ENCODE measurements at places on chromosomes 1 and 21.
A peak's percentile ranks its signal among the peaks of the same experiment; 100 is the strongest.

GRCh38 chr1:209051570-209051969 lies 531.9 kb upstream of the CAMK1G start:
- DNase-seq, result no peak

DNA sequence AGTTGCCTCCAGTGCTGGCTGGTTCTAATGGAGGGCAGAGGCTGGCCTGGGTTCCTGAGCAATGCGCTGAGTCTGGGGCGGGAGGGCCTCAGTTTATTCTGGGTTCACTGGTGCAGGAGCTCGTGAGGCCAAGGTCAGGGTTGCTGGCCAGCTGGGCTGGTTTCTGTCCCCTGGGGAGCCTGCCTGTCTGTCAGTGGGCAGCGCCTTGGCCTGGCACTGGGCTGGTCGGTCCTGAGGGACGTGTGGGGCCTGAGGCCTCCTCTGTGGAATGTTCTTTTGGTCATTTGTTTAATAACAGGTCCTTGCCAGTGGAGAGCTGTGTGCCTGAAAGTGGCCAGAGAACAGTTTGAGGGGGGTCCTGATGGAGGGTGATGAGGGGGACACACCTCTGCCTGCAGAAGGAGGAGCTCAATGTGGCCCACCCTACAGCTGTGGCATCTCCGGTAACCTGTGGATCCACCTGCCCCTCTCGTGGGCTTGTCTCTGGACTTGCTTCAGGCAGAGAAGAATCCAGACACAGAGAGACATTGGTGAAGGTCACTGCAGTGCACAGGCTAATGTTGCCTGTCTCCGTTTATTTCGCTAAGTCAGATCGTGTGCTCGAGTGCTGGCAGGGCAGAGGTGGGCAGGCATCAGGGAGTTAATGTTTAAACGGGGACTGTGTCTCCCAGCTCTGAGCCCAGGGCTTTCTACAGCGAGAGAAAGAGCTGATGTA lies 34.6 kb downstream of the COQ8A start:
- peak; percentile 79 for DNase-seq

- no peak for DNase-seq
Observed at GRCh38 chr1:192081359-192081758, 76.9 kb upstream of the RGS18 start.

- no peak for DNase-seq
Observed at GRCh38 chr1:77991638-77992037, 12.8 kb upstream of the FUBP1 start.

GRCh38 chr1:161784968-161785367 lies 18.8 kb downstream of the ATF6 start:
- no peak for DNase-seq

DNA sequence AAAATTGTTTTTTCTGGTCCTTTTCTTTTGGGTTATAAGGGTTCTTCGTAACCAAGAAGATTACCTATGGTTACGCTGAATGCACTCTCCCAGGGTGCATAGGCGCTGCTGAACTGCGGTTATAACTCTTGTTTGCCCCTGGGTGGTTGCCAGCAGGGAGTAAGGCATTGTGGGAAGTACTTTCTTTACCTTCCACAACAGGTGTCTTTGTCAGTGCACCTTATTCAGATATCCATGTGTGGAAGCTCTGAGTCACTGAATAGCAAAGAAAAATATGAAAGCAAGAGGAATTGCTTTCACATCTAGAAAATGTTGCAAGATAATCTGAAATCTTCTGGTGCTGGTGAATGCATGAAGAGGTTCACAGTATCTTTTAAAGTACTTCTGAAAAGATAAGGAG lies 124.4 kb upstream of the CACYBP start:
- no peak for DNase-seq

GRCh38 chr1:29186707-29187106 lies 5.0 kb upstream of the SRSF4 start:
- DNase-seq, result no peak

DNA sequence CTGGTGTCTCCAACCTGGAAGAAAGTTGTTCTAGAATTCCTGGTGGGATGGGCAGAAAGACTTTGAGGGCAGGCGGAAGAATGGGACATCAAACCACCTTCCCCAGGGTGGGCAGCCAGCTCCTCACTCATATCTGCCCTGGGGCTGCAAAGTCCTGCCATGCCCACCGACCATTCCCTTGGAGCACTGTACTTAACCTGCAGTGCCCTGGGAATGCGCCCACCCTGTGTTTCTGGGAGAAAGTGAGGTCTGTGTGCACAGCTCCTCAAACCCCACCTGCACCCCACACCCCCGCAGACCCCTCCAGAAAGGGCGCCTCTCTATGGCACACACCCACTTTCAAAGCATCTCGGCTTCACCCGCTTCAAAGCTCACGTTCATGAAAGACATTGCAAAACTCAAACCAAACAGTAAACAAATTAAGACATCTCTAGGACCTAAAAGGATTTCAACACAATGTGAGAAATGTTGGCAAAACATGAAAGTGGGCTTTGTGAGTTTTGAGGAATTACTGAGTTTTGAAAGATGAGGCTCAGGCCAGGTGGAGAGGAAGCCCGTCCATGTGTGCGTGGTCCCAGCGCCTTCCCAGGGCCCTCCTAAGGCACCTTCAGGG lies 25.1 kb downstream of the KRTAP10-1 start:
- no peak for DNase-seq

GRCh38 chr1:233246965-233247364 lies 48.6 kb downstream of the PCNX2 start:
- no peak for DNase-seq

GRCh38 chr21:42430521-42430920 lies 26.8 kb downstream of the UBASH3A start:
- no peak for DNase-seq

GRCh38 chr1:67898033-67898726 lies 64.9 kb upstream of the GNG12 start:
- DNase-seq, result no peak

DNA sequence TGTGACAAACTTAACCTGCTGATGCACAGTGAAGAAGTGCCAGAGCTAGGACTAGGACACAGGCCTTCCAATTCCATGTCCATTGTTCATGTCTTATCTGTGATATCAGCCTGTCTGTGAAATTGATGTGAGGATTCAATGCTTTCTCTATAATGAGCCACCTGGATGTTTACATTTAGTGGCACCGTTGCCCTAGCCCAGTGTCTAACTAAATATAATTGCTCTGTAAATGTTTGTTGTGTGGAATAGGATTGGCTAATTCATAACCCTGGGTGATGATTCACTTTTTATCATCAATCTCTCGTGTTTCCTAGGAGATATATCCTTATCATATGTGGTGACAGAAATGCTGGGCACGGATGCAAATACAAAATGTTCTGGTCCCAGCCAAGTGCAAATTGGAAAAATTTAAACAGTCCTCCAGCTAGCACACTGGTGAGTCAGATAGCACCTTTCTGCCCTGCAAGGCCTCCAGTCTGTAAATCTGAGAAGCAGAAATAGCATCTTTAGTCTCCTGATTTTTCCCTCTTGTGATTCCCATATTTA lies 46.9 kb upstream of the GNG12 start:
- DNase-seq, result peak; percentile 63

DNA sequence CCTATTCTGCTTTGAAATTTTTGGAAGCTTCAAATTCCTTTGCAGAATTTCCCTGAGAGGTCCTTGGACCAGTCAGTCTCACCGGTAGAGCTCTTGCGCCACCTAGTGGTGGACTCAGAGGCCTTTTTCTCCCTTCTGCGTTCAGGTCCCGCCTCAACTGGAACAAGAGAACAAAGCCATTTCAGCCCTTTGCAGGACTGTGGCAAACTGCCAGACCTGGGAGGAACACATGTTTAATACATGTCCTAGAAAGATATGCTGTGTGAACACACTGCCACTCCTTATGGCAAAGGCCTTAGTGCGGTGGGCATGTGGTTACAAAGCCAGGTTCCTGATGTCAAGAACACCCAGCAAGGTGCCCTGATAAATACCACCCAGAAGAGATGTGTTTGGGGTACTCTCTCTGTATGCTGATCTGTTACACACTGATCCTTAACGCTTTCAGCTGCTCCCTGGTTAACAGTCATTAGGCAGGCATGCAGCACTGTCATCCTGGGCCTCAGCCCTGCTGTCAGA lies 82.2 kb upstream of the SSX2IP start:
- peak; percentile 83 for DNase-seq

- DNase-seq, result no peak
Observed at GRCh38 chr1:15492596-15492995, 16.7 kb downstream of the CELA2B start.

- no peak for DNase-seq
Observed at GRCh38 chr1:248851390-248851789, 7.5 kb downstream of the ZNF692 start.

DNA sequence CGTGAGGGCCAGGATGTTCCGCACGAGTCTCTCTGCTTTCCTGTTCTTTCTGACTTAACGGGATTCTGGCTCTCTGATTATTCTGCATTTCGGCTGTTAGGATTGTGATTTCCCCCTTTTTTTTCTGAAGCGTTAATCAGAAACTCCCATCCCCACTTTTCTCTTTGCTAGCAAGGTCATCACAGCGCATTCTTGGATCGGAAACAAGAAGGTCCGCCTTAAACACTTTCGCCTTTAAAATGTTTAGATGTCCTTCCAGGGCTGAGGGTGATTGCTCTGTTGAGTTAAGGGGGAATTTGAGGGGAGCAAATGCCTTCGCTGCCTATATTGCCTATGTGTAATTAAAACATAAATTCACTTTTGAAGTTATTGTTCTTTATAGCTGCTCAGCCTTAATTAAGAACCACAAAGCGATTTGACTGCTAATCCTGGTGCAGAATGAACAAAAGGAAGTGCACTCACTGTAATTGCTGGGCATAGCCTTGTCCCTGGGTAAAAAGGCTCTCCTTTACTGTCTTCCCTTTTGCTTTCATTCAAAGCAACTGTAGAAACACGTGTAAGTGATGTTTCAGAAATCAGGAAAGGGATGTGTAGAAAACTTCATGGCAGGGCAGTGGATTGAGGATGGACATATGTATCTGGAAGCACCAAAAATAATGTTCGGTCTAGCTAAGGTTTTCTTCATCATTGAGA lies 1.2 kb downstream of the LAMC1 start:
- DNase-seq, result no peak
